ENCODE measurements at places on chromosomes 1 and 21. TPM values are rescaled to one million over a fixed set of nuclear protein-coding genes. Genes with fewer than 3 reads are reported as not detected.
A peak's percentile ranks its signal among the peaks of the same experiment; 100 is the strongest.

DNA sequence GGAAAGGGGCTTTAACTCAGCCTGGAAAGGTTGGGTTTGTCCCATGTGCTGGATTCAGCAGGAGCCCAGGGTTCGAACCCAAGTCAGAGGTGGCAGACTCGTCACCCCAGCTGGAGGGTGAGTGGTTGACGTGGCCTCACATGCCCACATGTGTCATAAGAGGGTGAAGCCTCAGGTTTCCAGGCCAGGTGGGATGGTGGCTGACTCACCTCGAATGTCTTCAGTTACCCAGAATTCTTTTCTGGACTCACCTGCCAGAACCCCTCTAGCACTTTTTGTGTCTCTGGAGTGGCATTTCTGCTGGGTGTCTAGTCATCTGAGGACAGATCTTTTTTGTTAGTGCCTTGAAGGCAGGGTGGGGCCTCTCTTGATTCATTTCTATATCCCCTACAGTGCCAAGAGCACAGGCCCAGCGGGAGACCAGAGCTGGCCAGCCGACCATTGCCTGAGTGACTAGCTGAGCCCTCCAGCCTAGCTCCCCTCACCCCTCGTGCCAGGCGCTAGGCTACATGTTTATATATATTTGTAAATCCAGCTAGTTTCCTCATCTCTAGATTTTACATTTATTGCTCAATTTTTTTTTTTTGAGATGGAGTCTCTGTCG is 28.1 kb downstream of the IL6R start:
- DNase-seq: peak; percentile 58

GRCh38 chr1:243431591-243431990 is 175.8 kb downstream of the SDCCAG8 start:
- DNase-seq: no peak

- DNase-seq: no peak
Observed at GRCh38 chr1:166017395-166017794, 149.4 kb downstream of the FAM78B start.

Gene CLCNKA
- total RNA-seq: 0.35 TPM

Gene BCAR3
- 18.5 TPM for total RNA-seq

Data from Right ventricle myocardium superior (tissue), 1 donor.